ENCODE measurements at places on chromosomes 7 and 10. TPM values are rescaled to one million over a fixed set of nuclear protein-coding genes. Genes with fewer than 3 reads are reported as not detected.

The MYH16 gene
- not detected for total RNA-seq

The SDK1 gene
- 0.25 TPM for total RNA-seq

The SFTPD gene
- total RNA-seq, result not detected

The OR2A12 gene
- total RNA-seq, result not detected

The CYP26A1 gene
- not detected for total RNA-seq

The PFKP gene
- total RNA-seq, result 156 TPM

The VSTM4 gene
- 5.2 TPM for total RNA-seq

The LRRC17 gene
- 207 TPM for total RNA-seq

The DYNC1I1 gene
- 3.5 TPM for total RNA-seq

The GPR15LG gene
- total RNA-seq, result not detected

The A1CF gene
- total RNA-seq, result not detected
